ENCODE measurements at places on chromosomes 16 and 17.

- DNase-seq, result no peak
Measured at GRCh38 chr16:56748191-56748590, 18.3 kb downstream of the NUP93 start.

DNA sequence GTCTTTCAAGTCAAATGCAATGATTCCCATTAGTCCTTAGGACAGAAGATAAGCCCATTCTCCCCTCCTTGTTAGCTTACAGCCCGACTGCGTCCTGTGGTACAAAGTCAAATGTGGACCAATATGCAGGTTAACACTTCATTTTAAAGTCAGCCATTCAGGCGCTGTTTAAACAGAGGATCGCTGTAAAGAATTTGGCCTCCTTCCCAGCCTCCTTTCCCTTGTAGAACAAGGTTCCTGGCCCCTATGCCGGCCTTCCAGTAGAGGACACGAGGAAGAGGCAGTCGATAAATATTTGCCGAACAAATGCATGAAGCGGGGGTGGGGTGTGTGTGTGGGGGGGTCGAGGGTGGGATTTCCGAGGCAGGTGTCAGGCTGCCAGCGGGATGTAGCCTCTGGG lies 4.3 kb downstream of the SDK2 start:
- no peak for DNase-seq

GRCh38 chr17:27368151-27368795 lies 74.4 kb downstream of the WSB1 start:
- DNase-seq, result no peak

DNA sequence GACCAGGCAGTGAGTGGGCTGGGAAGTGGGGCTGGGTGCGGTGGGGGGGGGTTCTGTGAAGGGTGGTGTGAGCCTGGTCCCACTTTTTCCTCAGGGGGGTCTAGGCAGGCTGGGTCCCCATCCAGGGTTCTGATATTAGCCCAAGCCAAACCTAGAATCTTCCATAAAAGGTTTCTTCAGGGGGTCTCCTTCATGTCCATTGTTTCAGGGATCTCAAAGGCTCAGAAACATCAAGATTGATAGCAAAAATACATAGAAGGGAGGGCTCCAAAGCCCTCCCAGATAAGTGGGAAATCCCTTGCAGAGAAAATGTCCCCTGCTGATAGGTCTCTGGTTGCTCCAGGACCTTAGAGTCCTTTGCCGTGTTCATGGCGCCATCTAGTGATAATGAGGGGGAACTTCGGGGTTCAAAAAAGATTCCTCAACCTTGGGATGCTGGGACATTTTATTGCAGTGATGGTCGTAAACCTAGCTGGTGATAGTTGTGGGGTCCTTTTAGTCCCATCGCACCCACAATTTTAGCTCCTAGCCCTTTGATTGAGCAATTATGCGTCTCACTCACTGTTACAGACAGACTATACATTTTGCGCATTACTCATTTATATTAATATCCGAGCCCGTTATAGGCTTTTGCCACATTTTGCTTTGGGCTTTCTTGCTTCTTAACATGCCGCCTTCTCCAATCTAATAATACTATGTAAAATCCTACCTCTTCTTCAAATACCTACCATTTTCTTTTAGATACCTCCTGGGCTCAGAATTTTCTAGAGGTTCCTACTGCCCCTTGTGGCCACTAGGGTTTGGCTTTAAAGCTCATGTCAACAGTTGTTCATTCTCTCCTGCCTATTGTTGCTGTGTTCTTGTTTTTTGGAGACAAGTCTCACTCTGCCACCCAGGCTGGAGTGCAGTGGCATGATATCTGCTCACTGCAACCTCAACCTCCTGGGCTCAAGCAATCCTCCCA lies 35.1 kb downstream of the IGF2BP1 start:
- DNase-seq, result peak; percentile 61

- DNase-seq, result no peak
Measured at GRCh38 chr17:32541640-32542039, 54.8 kb downstream of the CDK5R1 start.

GRCh38 chr16:79411357-79411756 lies 189.2 kb downstream of the MAF start:
- DNase-seq, result no peak

Data from CD4-positive, alpha-beta T cell treated with Interleukin-10 for 1 hour (primary cell).